Activated CD4-positive, alpha-beta T cell treated with anti-CD3 and anti-CD28 coated beads for 1 hour (primary cell): ENCODE measurements at places on chromosomes 2 and 18.
A peak's percentile ranks its signal among the peaks of the same experiment; 100 is the strongest.

- DNase-seq: no peak
Observed at GRCh38 chr2:180472133-180472532, 465.0 kb upstream of the CWC22 start.

- DNase-seq: no peak
Observed at GRCh38 chr2:234240917-234241316, 190.4 kb downstream of the SPP2 start.

DNA sequence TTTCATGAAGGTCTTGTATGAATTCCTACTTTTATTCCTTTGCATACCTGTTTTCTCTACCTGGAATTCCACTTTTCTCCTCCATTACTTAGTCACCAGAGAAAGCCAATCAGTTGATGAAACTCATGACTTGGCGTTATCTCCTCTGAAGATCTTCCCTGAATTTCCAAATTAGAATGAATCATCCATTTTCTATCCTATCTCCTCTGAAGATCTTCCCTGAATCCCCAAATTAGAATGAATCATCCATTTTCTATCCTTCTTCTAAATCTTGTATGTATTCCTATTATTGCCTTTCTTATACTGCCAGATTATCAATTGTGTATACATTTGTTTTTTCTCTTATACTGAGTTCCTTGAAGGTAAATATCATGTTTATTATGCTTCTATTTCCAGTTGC is 440.4 kb downstream of the CCDC85A start:
- no peak for DNase-seq

DNA sequence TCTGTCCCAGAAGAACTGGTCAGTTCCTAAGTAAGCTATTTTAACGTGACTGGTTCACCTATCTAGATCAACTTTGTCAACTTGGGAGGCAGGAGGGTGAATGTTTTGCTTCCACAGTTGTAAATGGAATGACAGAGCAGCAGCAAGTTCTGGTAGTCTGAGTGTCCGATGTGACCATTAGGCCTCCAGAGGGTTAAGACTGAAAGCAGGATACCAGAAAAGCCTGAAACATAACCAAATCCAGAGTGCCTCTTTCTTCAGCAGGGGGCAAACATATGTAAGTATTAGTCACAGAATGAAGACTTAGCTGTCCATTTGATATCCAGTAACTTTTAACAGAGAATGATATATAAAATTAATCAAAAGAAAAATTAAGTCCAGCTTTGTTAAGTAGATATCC is 9.2 kb downstream of the HOXD3 start:
- DNase-seq: no peak

GRCh38 chr2:160499865-160500264 is 6.3 kb upstream of the RBMS1 start:
- no peak for DNase-seq

DNA sequence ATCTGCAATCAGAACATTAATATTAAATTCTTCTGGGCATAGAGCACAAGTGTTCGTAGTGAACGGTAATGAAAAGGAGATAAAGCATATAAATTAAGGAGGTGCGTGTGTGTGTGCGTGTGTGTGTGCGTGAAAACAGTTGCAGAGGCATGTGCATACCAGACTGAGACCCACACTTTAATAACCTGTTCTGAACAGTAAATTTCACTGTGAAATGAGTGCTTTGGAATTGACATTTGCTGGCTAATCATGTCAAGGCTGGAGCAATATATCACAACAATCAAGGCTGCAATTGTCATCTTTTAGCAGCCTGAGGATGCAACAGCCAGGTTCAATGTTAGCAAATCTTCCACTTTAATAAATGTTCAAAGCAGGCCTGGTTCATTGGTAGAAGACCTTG is 57.9 kb downstream of the DCDC2C start:
- DNase-seq: no peak

DNA sequence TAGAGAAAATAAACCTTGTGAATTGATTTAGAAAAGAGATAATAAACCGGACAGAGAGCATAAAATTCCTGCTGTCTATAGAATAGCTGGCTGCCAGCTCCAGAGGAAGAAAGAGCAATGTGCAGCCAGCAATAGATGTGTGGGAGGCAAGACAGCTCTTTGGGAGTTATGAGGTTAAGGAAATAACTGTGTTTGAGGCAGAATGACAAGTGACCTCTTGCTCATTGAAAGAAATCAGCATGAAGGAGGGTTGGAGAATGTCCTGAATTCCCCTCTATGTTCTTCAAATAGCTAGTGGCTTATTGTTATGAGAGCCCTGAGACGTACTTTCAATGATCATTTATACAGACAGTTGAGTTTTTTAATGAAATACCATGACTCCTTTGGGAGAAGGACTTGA is 1009.9 kb upstream of the NXPH2 start:
- DNase-seq: no peak

- no peak for DNase-seq
Observed at GRCh38 chr2:222430681-222431080, 6.3 kb downstream of the SGPP2 start.

- no peak for DNase-seq
Observed at GRCh38 chr2:68577183-68577582, 66.2 kb upstream of the PROKR1 start.

- DNase-seq: peak; percentile 30
Observed at GRCh38 chr2:30336978-30337841, 105.9 kb downstream of the LBH start.

DNA sequence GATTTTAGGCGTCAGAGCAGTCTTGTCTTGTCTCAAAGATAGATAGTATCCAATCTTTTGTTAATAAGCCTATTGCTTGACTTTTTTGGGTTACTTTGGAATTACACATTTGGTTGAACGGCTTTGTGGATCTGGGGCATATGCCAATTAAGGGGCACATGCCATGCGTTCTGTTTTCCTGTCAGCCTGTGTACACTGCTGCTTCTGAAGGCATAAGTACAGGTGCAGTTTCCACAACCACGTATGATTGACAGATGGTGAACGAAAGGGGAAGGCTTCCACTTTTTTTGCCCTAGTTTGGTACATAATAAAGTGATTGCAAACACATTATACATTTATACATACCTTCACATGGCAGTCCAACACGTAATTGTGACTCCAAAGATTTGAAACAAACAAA is 102.3 kb downstream of the RAPH1 start:
- DNase-seq: no peak

DNA sequence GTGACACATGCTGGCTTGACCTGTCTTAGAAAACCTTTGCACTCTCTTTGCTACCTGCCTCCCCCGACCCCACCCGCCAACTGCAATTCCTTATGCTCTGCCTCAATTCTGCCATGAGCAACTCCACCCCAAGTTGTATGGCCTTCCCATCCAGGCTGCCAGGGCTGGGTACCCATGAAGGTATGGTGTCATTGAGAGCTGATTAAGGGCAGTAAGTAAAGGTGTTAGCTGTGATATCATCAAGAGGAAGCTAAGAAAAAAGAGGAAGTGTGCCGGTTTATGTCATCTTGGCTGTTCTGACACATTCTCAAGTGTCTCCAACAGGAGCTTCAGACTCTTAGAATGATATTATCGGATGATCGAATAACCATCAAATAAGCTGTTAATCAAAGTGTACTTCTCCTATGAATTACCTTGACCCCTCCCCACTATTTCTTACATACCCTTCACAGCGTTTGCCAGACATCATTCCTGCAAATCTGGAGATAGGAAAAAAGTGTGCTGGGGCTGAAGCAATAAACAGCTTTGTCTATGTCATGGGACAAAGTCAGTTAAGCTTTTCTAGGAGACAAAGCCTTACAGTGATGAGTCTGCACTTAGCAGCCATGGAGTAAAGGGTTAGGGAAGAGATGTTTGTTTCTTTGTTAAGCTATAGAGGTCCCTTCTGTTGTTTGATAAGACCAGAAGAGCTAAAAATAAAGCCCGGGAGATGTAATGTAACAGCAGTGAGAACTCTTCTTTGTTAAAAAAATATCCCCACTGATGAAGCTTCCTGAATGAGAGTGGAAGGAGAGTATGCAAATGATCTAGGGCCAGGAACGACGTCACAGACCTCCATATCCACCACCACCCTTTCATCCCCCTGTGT is 40.4 kb upstream of the SMAD2 start:
- DNase-seq: no peak

- DNase-seq: no peak
Observed at GRCh38 chr2:236088368-236089057, 79.7 kb downstream of the GBX2 start.

DNA sequence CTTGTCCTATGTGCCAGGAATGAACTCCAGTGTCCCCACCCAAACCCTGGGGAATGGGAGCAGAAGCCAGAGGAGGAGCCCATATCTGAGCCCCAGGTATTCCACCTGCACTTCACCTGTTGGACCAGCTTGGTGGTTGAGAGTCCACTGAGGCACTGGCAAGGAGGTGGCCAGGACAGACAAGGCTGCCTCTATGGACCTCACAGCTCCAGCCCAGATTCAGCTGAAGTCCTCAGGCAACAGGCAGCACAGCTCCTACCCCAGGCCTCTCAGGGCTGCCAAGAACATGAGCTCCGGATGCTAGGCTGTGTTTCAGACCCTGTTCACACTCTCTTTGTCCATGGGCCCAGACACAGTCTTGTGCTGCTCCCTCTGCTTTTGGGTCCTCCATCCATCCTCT is 2.9 kb upstream of the IL1F10 start:
- DNase-seq: no peak

DNA sequence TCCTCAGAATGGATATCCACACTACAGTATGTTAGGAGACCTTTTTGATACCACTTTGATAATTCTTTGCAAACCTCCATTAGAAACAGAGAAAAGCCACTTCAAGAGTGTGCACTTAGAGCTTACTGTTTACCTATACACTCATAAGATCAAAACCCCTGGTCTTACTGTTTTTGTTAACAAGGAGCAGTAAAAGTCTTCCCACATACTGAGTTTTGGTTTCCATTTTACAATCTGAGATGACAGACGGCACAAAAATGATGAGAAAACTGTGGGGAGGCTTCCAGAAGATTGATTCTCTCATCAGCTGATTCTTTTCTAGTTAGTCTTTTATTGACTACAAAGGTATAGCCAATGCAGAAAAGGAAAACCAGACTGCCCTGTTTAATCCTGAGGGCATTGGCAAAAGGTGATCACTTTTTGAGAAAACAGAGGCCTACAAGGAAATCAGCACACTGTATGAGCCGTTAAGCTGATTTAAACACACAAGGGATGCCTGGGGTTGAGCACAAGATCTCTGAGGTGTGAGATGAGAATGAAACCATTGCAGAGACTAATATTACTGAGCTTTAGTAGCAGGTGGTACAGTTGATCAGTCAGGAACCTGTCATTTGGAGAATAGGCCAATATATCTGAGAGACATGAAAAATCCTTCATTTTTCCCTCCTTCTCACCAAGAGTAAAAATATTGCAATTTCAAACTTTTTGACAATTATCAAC is 368.6 kb downstream of the GRB14 start:
- no peak for DNase-seq

- DNase-seq: no peak
Observed at GRCh38 chr2:188244383-188244782, 47.3 kb upstream of the GULP1 start.

- no peak for DNase-seq
Observed at GRCh38 chr2:64259312-64259711, 115.1 kb upstream of the PELI1 start.

DNA sequence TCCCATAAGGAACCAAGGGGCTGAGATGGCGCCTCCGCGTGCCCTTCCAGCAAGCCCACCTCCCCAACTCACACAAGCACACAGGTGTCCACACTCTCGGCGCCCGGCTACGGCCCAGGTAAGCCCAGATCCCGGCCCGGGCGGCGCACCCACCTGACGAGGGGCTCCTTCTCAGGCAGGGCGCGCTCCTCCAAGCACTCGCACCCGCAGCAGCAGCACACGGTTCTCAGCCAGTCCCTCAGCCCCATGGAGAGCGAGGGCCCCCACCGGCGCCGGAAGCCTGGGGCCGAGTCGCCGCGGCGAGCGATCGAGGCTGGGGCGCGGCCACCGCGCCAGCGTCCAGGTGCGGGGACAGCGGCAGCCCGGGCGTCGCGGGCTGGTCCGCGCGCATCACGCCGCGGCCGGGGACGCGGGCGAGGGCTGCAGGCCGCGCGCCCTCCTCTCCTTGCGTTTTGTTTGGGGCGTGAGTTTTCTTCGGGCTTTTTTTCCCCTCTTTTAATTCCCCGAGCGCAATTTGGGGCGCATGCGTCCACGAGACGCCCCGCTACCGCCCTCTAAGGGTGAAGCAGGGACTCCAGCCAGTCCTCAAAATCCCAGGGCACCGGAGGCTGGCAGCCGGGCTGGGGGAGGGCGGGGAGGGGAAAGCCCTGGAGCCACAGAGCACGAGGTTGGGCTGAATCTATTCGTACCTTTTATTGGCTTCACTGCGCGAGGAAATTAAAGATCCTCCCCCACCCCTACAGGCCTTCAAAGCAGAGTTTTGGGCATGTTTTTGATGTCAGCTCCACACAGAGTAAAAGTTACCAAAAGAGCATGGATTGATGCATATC is at the start of gene MREG:
Gene MREG (minus strand): TSS at position 472 of the 830 bp plus-strand sequence. CDS start 224 bp downstream, at position 248.
- peak; percentile 68 for DNase-seq

DNA sequence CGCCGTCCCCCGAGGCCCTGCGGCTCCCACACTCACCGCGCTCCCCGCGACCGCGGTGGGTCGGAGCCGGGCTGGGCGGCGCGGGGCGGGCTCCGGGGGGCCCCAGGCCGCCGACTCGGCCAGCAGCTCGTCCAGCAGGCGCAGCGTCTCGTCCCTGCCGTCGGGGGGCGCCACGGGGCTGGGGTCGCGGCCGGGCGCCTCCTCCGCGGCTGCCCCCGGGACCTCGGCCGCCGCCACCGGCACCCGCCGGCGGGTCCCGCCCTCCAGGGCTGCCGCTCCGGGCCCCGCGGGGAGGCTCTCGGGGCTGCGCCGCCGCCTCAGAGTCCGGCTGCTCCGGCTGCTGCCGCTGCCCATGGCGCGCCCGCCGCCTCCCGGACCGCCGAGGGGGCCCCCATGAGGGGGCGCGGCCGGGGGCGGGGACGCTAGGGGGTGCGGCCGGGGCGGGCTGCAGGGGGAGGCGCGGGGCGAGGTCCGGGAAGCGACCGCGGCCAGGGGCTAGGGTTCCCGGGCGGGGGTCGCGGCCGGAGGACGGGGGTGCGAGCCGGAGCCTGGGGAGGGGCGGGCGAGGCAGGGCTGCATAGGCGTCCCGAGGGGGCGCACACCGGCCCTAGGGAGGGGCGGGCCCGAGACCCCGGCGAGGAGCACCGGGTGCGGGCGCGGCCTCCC is at the start of gene CYS1:
Gene CYS1 (minus strand): TSS at position 542 of the 666 bp plus-strand sequence. CDS start 188 bp downstream, at position 354.
- no peak for DNase-seq

- no peak for DNase-seq
Observed at GRCh38 chr2:100397976-100398375, 19.5 kb downstream of the CHST10 start.

- no peak for DNase-seq
Observed at GRCh38 chr2:75896779-75897366, 186.2 kb upstream of the GCFC2 start.

DNA sequence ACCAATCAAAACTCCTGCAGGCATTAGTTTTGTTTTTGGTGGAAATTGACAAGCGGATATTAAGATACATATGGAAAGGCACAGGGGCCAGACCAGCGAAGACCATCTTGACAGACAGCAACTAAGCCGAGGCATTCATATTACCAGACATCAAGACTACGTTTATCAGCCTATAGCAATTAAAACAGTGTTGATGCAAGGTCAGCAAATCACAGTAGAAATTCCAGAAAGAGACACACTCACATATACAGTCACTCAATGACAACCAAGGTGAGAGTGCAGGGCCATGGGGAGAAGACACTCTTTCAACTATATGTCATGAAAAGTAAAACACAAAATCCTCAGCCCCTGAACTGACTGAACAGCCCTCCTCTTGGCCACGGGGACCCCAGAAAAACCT is 164.6 kb downstream of the TPO start:
- no peak for DNase-seq

- DNase-seq: no peak
Observed at GRCh38 chr18:71370095-71370494, 1081.2 kb downstream of the SOCS6 start.
